ENCODE measurements at places on chromosomes 2 and 18.

GRCh38 chr2:47119001-47119400 lies 36.1 kb downstream of the STPG4 start:
- DNase-seq: no peak

GRCh38 chr18:79947054-79947755 lies 4.2 kb downstream of the SLC66A2 start:
- DNase-seq: no peak

DNA sequence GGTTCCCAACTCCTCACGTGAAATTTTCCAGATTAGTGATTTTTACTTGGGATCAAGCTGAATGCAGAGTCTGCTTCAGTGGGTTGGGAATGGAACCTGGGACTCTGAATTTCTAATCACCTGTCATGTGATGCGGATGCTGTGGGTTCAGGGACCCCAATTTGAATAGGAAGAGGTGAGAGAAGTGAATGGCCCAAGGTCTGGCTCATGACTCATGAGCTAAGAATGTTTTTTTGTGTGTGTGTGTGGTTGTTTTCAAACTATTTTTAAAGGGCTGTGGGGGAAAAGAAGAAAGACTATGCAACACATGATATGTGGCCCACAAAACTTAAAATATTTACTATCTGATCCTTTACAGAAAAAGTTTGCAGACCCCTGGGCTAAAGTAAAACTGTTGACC lies 108.5 kb upstream of the CYRIA start:
- DNase-seq: no peak

GRCh38 chr18:36309436-36310391 lies 12.2 kb downstream of the FHOD3 start:
- DNase-seq: no peak
